ENCODE measurements at places on chromosomes 12 and 14.

DNA sequence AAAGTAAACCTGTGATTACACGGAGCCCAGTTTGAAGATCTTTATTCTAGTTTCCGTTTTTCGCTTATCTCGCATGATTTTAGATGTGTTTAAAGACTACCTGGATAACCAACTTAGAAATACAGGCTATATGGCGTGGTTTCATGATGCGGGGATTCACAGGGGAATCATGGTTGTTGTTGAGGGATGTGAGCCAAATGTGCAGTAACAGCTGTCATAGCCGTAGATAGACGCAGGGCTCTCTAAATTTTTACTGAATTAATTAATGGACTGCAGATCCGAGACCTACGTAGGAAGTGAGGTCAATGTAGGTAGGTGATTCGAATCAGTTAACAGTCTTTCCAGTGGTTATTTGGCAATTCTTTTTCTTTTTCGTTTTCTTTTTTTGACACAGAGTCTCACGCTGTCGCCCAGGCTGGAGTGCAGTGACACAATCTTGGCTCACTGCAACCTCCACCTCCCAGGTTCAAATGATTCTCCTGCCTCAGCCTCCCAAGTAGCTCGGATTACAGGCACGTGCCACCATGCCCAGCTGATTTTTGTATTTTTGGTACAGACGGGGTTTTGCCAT is 144.9 kb upstream of the AMIGO2 start:
- no peak for DNase-seq

- no peak for DNase-seq
These were observed 565 bp upstream of the KLHL42 start for GRCh38 chr12:27779416-27779919.

GRCh38 chr12:4849115-4849541 is 60.6 kb upstream of the KCNA1 start:
- peak; percentile 15 for DNase-seq

GRCh38 chr12:127271776-127272175 is 995.2 kb upstream of the TMEM132C start:
- no peak for DNase-seq

DNA sequence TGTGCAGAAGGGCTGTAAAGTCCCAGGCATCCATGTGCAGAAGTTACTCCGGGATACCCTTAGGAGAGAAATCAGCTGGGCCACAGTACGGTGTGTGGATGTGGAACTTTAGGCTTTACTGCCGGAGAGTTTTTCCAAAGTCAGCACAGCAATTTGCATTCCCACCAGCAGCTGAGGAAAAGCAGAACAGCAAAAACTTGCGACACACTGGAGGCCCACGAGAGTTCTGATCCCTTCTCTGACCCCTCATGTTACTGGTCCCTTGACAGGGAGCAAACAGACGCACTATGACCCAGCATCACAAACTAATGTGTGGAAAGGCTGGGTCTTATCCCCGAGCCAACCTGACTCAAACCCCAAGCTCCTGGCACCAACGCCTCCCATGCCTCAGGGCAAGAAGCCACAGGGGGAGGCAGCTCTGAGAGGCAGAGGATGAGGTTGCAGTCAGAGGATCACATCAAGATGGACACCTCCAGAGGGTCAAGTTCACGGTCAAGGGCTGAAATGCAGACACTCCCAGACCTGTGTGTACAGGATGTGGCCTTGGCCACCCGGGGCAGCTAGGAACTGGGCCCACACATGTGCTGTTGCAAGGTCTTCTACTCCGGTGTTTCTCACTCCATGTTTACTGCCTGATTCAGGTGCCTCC is 38.6 kb downstream of the CCDC88C start:
- no peak for DNase-seq

DNA sequence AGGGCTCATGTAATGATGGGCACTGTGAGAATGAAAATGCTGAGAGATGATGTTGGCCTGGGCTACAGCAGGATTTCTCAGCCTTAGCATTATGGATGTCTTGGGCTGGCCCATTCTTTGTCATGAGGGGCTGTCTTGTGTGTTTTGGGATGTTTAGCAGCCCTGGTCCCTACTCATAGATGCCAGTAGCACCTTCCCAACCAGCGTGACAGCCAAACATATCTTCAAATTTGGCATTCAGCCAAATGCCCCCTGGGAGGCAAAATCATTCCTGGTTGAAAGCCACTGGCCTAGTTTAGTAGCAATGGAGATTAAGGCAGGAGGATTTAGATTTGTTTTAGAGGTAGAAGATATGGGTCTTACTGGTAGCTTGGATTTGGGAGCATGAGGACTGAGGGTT is 26.6 kb downstream of the UBE3B start:
- no peak for DNase-seq

- DNase-seq: peak; percentile 77
These were observed 94.7 kb downstream of the SLC2A13 start for GRCh38 chr12:40010899-40011774.

- peak; percentile 53 for DNase-seq
These were observed 96.7 kb downstream of the ETV6 start for GRCh38 chr12:11746024-11746771.

GRCh38 chr14:54935958-54936357 is 33.3 kb upstream of the GCH1 start:
- peak; percentile 55 for DNase-seq

DNA sequence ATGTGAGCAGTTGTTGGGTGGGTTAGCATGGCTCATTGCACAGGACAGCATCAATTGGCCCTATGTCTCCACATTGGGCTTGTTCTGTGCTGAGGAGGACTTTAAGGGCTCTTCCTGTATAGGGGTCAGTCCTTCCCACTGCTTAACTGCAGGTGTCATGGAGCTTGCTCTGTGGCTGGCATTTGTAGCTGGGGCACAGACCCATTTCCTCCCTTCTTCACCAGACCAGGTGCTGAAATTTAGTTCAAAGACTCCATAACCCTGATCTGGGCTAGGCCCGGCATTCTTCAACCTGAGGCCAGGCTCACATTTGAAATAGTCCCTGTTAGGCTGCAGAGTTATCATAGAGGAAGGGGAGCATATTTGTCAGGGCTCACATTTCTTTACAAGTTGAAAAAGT is 12.8 kb downstream of the CHST11 start:
- DNase-seq: no peak

GRCh38 chr12:96906498-96906848 is 584 bp upstream of the NEDD1 start:
- no peak for DNase-seq

DNA sequence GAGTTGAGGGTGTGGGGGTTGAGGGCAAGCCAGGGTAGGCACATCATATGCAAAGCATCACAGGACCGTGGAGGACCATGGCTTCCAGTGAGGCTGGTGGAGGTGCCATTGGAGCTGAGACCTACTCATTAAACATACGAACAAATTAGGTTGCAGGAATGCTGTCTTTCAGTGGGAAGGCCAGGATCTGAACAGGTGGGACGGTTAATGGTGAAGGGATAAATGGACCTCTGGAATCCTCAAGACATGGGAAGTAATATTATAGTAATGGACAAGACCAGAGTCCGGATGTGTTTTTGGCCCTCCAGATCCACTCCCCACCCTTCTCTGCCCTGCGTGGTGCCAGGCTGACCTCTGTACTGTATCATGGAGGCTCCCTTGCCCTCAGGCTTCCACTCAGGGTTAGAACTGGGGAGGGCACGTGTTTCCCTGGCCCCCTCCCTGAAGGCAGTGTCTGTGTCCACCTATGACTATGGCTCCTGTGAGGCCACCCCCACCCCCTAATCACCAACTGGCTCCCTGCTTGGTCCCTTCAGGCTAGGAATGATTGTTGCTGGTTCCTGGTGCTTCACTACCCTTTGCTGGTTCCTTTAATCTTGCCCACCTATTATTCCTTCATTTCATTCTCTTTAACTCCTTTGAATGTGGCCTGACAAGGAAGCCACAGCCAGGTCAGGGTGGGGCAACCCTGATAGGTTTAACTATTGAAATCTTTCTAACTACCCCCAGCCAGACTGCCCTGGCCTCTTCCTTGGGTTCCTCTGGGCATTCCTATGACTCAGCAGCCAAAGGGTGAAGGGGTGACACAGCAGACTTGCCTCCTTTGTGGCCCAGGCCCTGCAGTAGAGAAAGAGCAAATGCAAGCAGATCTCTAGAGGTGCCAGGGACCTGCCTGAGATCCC is 10.7 kb downstream of the DHRS2 start:
- no peak for DNase-seq

- peak; percentile 55 for DNase-seq
These were observed 111.9 kb downstream of the LGR5 start for GRCh38 chr12:71551529-71551928.

DNA sequence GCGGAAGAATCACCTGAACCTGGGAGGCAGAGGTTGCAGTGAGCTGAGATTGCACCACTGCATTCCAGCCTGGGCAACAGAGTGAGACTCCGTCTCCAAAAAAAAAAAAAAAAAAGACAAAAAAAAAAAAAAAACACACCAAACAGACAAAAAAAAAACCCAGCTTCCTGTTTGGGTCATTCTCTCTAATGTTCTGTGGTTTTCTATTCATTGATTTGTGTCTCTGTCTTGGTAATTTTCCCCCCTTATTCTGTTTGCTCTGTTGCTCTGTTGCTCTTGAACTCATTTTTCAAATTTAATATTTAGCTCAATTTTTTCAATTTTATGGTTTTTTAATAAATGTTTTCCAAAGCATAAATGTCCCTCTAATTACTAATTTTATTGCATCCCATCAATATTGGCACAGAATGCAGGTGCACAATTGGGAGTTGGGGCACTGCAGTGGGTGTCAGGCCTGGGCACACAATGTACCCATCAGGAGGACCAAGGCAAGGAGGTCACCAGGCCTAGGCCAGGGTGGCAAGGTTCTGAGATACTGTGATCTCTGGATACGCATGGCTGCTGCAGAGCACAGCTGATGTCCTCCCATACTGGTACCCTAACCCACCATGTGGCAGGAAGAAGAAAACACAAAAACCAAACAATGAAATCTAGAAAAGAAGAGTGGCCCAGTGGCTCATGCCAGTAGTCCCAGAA is 8.0 kb upstream of the GNPTAB start:
- no peak for DNase-seq

DNA sequence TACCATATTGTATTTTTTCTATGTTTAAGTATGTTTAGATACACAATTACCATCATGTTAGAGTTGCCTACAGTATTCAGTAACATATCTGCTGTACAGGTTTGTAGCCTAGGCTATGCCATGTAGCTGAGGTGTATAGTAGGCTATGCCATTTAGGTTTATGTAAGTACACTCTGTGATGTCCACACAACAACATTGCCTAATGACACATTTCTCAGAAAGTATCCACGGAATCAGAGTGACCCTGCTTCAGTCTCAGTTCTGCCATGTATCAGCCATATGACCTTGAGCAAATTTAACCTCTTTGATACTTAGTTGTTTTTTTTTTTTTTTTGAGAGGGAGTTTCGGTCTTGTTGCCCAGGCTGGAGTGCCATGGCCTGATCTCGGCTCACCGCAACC is 12.7 kb downstream of the SUSD6 start:
- DNase-seq: no peak

DNA sequence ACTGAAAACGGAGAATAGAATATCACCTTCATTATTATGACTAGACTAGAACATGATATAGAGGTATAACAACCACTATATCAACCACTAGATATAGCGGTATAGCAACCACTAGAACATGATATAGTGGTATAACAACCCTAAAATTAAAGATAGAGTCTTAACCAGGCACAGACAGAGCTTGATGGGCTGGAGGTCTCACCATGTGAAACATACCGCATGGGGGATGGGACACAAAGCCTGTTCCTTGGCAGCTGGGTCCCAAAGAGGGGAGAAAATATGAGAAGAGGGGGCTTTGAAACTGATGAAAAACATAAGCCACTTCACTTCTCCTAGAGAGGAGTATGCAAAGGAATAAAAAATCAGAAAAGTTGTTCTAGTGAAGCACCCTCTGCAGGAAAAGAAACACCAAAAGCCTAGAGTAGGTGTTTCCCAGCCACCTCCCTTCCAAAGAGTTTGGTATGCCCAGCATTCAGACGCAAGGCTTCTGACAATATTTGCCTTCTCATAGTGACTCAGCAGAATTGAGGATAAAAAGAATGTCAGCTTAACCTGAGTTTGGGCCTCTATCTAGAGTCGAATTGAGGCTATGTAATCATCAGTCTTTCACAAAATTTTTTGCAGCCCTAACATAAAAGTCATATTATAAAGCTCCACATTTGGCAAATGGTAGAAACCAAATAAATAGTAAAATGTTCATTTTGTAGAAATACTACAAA is 316.4 kb downstream of the NOVA1 start:
- peak; percentile 25 for DNase-seq

GRCh38 chr14:88947646-88948598 is 123.5 kb downstream of the TTC8 start:
- DNase-seq: no peak

GRCh38 chr14:21825149-21825743 is 151.6 kb upstream of the OR4E1 start:
- peak; percentile 6 for DNase-seq

GRCh38 chr14:68369281-68370056 is 423.4 kb downstream of the ZFP36L1 start:
- no peak for DNase-seq

GRCh38 chr12:770479-770878 is 18.1 kb downstream of the WNK1 start:
- no peak for DNase-seq

GRCh38 chr12:16258963-16259362 is 18.5 kb downstream of the SLC15A5 start:
- no peak for DNase-seq

DNA sequence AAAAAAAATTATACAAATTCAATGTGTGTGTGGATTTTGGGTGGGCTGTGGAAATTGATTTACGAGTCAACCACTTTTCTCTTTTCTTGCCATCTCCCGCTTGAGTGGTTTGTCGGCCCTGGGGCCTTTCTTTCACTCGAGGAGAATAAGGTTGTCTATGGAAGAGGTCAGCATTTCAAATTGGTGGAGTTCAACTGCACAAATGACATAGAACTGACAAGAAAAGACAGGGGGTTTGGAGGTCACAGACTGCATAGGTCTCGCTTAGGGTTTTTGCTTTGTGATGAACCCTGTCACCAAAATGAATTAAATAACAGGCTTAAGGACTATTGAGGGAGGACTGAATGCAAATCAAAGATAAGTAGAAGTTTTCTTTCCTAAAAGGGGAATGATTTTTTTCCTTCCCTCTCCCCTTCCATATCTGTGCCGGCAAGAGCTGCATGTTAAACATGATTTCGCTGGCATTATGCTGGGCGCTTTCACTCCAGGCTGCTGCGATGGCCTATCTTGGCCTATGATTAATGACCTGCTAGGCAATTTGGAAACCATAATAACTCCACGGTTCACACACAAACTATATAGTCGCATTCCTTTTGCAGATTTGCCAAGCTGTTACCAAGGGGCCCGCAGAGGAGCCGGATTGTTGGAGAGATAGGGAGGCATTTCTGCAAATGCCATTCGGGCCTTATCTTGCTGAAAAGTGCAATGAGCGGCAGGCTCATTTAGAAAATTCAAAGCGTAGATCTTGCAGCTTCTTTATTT is 20.7 kb downstream of the ASCL1 start:
- DNase-seq: no peak

DNA sequence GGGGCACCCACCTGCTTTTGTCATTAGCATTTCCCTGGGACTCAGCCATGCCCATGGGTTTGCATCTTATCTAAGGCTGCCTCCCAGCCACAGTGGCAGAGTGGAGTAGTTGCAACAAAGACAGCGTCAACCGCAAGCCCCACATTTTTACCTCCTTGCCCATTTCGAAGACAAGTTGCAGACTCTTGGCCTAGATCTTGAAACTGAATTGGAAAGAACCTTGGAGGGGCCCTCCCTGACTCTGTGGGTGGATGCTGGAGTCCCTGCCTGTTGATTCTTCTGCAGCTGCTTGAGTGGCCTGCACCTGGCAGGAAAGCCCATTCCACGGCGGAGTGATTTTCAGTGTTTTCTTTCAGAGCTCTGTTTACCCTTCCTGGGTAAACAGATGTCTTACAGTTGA is 309.0 kb downstream of the VRK1 start:
- DNase-seq: no peak
